Activated naive CD4-positive, alpha-beta T cell treated with Interleukin-2 at 50 U/mL for 16 hours (primary cell): ENCODE measurements at places on chromosomes 3 and 15.

DNA sequence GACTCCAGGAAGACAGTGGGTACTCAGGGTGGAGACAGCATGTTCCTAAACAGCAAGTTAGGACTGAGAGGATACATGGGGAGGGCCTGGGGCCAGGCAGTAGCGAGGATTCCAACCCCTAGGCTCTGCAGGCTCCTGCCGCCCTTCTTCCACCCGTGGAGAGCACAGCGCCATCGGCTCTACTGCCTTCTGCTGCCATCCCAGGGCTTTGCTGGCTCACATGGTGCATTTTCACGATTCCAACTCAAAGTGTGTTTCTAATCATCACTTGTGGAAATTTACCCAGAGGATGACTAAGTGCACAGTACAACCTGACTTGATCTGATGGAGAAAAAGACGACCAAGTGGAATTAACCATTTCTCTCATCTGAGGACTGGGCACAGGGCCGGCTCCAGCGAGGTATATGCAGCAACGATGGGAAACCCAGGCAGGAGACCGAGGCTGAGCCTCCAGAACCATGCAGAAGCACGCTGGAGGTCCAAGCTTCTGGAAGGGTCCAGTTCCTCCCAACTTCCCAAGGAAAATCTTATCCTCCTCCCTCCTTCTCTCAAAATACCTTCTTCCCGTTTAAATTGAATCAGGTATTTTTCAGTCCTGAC lies 104.6 kb downstream of the LRIG1 start:
- DNase-seq = no peak

DNA sequence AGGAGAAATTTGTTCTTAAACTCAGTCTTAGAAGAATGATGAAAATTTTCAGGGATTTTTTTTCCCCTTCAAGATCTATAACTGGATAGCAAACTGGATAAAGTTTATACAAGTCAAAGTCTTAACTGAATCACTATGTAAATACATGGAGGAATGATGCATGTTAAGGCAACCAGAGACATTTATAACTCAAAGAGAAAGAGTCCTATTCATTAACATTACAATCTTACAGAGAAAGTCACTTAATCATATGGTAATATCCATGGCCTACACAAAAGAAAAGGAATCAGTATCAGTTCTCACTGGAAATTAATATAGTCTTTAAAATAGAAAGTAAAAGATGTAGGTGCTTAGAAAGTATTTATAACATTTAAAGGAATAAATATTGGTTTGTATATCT lies 869.1 kb downstream of the TBL1XR1 start:
- DNase-seq = no peak

DNA sequence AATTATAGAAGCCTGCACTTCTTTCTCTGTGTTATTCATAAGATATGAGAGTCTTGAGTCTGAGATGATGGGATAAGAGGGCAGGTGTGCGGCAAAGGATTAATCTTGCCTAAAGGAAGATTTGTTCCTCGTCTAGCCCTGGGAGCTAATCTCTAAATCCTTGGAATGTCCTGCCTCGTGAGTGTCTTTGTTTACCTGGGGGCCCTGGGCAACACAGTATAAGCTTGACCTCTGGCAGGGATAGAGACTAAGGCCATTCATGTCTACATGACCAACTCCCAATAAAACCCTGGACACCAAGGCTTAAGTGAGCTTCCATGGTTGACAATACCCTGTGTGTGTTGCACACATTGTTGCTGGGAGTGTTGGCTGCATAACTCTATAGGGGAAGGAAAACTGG lies 3.2 kb upstream of the AGBL1 start:
- DNase-seq = no peak

GRCh38 chr3:175662815-175663214 lies 803.7 kb downstream of the NAALADL2 start:
- DNase-seq = no peak

GRCh38 chr3:66692042-66692765 lies 191.4 kb upstream of the LRIG1 start:
- DNase-seq = no peak

DNA sequence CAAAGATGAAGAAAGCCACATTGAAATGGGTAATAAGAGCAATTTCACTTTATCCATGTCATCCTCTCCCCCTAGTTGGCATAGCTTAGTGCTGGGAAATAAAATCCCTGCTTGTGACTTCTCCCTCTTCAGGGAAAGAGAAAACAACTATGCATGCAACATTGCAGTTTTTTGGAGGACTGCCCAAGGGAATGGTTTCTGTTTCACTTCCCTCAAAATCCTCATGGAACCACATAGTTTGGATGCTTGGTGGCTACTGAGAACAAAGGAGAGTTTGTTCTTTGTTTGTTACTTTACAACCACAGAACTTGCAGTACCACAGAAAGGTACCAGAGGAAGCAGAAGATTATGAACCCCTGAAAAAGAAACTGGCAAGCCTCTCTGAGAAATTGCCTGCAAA lies 384.6 kb upstream of the RORA start:
- no peak for DNase-seq

- DNase-seq = no peak
Observed at GRCh38 chr15:98635848-98636247, 12.5 kb upstream of the IGF1R start.

GRCh38 chr15:58381697-58382096 lies 50.1 kb upstream of the LIPC start:
- DNase-seq = no peak

- DNase-seq = no peak
Observed at GRCh38 chr3:20101041-20101440, 60.8 kb downstream of the KAT2B start.

GRCh38 chr3:150069154-150069527 lies 98.4 kb upstream of the PFN2 start:
- no peak for DNase-seq

- DNase-seq = no peak
Observed at GRCh38 chr15:87144775-87145174, 1065.1 kb downstream of the AGBL1 start.

GRCh38 chr3:23480329-23480714 lies 277.2 kb downstream of the UBE2E2 start:
- no peak for DNase-seq

DNA sequence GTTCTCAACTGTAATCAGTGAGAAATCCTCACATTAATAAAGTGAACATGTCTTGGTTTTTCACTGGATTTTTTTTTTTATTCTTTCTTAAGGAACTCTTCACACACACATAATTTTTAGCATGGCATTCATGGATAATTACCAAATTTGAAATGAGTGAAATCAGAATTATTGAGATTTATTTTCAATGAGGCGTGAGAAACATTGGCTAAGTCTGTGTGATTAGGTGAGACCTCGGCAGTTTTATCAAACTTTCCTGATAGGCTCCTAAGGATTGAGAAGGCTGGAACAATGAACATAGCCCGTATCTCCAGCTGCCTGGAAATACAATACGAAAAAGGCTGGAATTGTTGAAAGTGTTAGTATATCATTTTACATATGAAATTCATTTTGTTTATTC lies 35.5 kb downstream of the MDFIC2 start:
- no peak for DNase-seq

DNA sequence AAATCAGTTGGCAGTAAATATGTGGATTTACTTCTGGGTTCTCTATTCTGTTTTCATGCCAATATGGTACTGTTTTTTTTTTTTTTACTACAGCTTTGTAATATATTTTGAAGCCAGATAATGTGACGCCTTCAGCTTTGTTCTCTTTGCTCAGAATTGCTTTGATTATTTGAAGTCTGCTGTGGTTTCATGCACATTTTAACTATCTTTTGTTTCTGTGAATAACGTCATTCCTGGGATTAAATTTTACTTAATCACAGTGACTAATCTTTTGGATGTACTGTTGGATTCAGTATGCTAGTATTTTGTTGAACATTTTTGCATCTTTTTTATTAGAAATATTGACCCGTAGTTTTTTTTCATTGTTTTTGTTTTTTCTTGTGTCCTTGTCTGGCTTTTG lies 576.5 kb downstream of the ZNF385D start:
- DNase-seq = no peak

DNA sequence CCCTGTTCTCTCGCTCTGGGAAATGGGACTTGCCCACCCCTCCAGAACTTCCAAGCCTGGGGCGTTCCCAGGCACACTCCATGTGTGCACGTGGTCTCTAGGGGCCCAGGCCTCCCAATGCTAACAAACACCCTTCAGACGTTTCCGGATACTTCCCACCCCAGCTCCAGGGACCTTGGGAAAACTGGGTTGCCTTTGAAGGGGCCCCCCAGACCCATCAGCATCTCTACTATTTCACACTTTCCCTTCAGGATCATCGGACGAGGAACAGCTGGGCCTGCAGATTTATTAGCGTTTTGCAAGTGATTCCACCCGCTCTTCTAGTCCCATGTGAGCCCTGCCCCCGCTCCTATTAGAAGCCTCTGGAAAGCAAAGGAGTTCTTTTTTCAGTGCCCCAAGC lies 63.2 kb downstream of the MAGEF1 start:
- DNase-seq = no peak

GRCh38 chr15:98740295-98740694 lies 92.0 kb downstream of the IGF1R start:
- no peak for DNase-seq

- DNase-seq = peak; percentile 58
Observed at GRCh38 chr3:15629860-15630597, 28.5 kb downstream of the BTD start.

GRCh38 chr3:129528589-129529100 lies at the start of gene RHO:
RHO (plus strand) TSS chr3:129528639; CDS start chr3:129528734, 95 bp downstream.
- no peak for DNase-seq

DNA sequence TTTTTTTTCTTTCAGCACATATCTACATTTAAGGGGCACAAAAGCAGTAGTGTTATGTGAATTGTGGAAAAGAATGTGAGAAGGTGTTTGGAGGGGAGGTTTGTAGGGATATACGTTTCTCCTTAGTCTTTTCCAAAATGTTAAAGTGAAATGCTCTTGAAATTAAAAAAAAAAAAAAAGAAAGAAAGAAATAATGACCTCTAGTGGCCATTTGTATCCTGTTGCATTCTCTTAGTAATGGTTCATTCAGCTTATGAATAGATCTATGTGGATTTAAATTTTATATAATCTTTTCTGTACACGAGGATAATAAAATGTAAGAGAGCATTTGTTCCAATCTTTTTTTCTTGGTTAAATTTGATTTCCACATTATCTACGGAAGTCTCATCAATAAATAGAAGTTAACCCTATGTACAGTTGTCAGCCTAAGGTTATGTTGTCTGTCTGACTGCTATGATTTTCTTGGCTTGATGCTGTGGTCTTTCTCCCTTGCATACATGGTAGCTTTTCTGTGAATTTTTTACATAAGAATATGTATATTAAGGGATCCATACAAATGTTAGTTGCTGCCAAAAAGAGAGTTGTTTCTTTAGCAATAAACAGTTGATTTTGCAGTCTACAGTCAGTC lies 1.7 kb downstream of the P2RY13 start:
- no peak for DNase-seq

DNA sequence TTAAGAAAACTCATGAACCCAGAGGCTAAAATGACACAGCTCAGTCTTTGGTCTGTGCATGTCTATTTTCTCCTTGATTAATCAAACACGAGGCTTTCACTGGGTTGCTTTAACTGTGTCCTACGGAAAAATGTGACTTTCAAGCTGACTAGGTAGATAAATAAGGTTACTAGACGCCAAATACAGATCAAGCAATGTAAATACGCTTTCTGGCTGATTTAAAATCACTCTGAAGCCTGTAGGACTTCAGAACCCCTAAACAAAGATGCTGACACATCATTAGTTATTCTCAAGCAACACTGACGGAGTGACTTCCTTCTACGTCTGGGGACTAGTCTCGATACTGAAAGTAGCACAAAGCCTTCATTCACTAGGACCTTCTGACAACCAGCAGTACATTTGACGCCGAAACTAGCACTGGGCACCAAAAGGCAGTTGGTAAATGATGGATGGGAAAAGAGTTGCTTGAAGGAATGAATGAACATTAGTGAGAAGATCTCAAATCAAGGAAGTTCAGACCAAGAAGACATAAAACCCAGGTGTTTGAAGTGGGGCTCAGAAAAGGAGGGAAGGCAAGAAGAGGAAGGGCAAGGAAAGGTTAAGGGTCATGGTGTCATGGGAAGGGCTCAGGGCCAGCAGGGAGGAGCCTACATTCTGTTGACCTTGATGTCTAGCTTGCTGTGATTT lies 67.1 kb upstream of the CDV3 start:
- peak; percentile 21 for DNase-seq

DNA sequence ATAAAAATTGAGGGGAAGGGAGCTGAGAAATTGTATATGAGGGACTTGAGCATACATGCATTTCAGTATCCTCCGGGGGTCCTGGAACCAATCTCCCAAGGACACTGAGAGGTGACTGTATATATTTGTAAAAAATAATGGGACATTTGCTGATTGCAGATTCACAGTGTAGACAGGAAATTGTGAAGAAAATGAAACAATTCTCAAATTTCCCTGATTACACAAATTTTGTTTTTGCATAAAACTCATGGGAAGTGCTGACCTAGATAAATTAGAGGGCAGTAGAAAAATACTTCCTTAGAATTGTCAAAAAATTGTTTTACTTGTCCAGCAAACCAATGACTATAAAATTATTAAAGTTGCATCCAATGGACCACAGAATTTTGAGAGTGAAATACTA lies 64.0 kb downstream of the IFT57 start:
- no peak for DNase-seq

DNA sequence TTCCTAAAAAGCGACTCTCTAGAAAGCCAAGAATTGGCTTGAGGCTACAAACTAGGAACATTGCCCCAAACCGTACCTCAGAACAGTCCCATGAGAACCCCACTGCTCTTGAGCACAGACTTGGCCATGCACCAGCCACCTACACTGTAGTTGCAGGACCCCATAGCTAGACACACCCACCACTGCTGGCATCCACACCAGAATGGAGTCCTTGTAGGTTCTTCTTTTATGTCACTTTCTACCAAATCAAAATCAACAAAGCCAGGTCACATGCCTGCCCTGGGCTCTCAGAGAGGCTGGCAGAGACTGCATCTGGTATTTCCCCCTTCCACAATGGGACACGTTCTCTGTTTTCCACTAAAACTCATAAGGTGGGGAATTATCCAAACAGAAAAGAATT lies 290.5 kb downstream of the SHOX2 start:
- no peak for DNase-seq

DNA sequence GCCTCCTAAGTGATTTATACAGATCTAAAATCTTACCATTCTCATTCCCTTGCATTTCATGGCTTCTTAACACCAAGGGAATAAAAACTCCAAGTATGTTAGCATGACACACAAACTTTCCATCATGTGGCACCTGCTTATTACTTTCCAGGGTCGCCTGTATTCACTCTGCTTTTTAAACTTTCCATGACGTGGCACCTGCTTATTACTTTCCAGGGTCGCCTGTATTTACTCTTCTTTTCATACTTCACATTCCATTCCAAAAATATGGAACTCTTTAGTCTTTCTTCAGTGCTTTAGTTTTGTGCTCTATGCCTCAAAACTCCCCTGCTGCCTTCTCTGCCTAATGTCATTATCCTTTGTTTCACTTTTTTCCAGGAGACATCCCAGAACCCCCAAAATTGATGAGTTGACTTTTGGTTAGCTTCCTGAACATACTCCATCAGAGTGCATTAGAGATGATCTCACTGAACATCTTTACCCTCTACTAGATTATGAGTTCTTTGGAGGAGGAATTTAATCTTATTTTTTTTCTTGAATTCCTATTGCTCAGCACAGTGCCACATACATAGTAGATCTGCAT lies 47.0 kb downstream of the CALML4 start:
- DNase-seq = no peak

- DNase-seq = no peak
Observed at GRCh38 chr3:134425943-134426342, 51.7 kb upstream of the AMOTL2 start.
